Stimulated activated CD4-positive, alpha-beta T cell treated with anti-CD3 and anti-CD28 coated beads, Interleukin-15, amount 100 ng/mL, for 1 hour (primary cell): ENCODE measurements at places on chromosomes 11 and 22.

- DNase-seq = no peak
These were observed 125.7 kb downstream of the WT1 start for GRCh38 chr11:32309530-32310213.

DNA sequence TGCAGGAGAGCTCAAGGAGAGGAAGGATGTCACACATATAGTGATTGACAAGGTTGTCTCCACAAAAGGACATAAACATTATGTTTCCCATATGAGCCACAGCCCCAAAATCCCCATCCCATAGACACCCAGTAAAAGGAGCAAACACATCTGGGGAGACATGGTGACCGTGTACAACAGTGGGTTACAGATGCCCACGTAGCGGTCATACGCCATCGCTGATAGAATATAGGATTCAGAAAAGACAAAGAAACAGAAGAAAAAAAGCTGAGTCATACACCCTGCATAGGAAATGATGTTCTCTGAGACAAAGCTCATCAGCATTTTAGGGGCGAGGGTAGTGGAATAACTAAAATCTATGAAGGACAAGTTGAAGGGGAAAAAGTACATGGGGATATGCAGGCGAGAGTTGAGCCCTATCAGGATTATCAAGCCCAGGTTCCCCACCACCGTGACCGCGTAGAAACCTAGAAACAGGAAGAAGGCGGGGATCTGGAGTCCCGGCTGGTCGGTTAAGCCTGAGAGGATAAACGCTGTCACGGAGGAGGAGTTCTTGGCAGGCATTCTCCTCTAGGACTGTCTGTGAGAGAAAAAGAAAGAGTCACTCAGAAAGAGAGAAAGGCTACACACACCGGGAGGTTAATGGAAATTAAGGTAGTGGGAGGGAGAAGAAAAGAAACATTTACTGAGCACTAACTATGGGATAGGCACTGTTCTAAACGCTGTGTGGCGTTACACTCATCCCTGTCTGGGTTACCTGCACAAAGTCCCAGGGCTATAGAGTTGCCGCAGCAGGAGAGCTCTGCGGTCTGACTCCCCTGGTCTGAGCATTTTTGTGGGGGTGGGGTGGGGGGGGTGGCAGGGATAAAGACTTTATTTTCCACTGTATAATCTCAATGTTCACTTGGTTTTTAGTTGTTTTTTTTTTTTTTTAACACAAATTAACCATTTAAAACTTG is 36.1 kb upstream of the OR8B8 start:
- no peak for DNase-seq

DNA sequence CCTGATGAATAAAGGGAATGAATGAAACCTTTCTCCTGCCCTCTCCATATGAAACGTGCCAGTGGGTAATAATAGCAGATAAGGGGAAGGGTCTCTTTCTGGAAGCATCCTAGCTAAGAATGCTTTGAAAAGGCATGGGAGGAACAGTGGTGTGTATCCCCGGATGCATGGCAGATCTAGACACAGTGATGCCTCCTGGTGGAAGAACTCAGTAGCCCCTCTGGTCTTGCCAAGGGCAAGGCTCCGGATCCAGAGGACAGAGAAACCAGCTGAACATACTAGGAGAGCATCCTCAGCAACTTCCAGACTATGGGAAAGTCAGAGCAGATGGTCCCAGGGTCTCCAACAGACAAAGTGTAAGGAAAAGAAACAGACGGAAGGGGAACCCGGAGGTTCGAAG is 6.4 kb downstream of the BAIAP2L2 start:
- no peak for DNase-seq

DNA sequence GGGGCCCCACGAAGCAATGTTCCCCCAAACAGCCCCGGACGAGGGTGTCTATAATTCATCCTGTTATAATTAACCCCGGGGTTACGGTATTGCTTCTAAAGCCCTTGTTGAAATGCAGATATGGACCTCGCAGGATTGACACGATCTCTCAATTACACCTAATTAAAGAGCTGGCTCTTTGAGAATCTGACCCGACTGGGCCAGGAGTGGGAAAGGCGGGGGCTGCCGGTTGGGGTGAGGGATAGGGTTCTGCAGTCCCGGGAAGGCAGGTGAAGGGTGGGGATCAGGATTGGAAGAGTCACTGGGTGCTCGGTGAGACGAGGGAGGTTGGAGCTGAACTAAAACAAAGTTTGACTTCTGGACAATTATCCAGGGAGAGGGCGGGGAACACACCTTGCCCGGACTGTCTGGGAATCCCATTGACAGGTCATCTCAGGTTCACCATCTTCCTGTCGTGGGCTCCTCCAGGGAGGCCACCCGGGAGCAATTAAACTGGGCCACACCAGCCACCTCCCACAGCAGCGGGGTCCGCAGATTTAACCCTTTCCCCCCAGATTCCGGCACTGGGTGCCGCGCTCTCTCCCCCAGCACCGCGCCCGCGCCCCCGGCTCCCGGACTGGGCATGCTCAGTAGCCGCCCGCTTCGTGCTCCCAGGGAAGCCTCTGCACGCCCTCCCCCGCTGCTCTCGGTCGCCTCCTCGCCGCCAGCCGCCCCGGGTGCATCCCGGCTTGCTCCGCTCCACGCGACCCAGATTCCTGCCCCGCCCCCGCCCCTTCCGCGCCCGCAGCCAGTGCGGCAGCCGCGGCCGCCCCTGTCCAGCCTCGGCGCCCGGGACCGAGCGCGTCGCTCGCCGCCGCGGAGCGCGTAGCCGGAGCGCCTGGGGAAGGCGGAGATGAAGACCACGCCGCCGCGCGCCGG is at the start of gene ELMOD1:
Gene ELMOD1, plus strand, starts transcription at position 688 of the 918 bp plus-strand sequence. CDS start 27,043 bp downstream, outside the sequence.
- DNase-seq = no peak

GRCh38 chr11:95716266-95716665 is 73.3 kb downstream of the FAM76B start:
- DNase-seq = no peak

- no peak for DNase-seq
These were observed 22.3 kb downstream of the MRPL21 start for GRCh38 chr11:68881320-68881719.

- DNase-seq = no peak
These were observed 14.2 kb downstream of the MOB2 start for GRCh38 chr11:1472180-1473005.

DNA sequence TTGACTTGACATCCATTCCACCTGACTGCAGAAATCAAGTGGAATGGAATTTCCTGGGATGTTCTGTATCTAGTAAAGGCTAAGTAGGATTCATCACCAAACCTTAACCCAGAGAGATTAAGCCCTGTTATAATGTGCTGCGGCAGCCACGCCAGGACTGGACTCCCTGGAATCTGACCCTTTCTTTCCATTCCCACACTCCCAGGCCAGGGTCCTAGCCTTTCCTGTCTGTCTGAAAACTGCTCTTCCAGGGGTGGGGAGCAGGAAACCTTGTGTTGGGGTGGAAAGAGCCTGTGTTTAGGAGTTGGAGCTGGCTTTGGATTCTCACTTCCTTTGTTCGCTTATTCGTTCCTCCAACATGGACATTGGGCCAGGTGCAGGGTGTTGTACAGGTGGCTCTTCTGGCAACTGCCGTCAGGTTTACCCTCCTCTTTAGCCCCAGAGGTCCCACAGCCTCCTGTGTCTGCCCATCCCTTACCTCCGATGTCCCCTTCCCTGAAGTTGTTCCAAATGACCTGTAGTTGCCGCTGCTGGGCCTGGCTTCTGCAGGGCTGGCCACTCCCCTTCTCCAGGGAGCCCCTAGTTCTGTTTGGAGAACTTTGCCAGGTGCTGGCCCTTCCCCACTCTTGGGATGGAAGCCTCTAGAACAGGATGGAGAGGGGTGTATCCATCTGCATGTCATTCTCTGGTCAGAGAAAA is 20.5 kb upstream of the PARVB start:
- DNase-seq = no peak

DNA sequence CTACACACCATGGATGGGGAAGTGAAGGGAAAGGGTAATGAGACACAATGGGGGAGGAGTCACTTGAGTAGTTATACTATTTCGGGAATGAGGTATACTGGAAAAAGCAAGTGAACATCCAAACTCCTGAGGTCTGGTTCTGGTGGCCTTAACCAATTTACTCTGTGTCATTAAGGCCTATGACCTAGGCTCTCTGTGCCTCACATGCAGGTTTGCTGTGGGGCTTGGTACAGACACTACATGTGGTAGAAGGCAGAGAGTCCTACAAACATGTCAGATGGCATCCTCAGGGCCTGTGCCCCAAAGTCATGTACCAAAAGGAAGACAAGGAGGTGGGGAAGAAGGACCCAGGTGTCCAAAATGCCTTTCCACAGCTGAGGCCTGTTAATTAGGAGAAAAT is 98.9 kb downstream of the TRIM29 start:
- no peak for DNase-seq

DNA sequence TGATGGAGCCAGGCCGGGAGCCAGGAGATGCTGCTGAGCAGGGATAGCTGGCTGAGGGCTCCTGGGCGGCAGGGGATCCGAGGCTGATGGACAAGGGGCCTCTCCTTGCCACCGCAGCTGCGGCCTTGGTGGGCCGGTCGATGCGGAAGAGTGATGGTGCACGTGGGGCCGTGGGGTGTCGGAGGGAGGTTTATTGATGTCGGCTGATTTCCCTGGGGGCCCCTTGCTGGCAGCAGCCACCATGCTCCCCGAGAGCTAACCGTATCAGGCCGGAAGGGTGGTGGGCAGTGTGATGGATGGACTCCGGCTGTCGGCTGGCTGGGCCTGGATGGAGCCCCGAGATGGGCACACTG is 31.0 kb upstream of the CCDC188 start:
- DNase-seq = no peak

DNA sequence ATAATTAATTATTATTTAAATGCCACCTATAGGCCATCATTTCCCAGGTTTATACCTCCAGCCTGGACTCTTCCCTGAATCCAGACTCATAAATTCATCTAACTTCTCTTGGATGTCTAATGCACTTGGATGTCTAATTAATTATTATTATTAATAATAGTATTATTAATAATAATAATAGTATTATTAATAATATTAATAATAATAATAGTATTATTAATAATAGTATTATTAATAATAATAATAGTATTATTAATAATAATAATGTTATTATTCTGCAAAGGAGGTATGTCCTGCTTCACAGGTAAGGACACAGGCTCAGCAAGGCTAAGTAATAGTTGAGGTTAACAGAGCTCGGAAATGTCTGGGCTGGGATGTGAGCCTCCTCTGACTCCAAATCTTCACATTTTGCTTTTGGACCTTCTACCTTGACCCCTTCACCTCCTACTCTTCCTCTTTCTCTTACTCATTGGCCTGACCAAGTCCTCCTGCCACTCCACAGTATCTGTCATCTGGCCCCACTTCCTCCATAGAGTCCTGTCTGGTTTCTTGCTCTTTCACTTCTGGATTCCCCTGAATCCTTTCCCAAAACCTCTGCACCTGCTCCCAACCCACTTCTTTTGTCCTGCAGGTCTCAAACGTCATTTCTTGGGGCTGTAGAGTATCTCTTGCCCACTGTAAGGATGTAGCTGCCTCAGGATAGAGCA is 8.0 kb downstream of the RIBC2 start:
- no peak for DNase-seq

GRCh38 chr11:61632096-61632495 is 48.1 kb upstream of the DAGLA start:
- no peak for DNase-seq

DNA sequence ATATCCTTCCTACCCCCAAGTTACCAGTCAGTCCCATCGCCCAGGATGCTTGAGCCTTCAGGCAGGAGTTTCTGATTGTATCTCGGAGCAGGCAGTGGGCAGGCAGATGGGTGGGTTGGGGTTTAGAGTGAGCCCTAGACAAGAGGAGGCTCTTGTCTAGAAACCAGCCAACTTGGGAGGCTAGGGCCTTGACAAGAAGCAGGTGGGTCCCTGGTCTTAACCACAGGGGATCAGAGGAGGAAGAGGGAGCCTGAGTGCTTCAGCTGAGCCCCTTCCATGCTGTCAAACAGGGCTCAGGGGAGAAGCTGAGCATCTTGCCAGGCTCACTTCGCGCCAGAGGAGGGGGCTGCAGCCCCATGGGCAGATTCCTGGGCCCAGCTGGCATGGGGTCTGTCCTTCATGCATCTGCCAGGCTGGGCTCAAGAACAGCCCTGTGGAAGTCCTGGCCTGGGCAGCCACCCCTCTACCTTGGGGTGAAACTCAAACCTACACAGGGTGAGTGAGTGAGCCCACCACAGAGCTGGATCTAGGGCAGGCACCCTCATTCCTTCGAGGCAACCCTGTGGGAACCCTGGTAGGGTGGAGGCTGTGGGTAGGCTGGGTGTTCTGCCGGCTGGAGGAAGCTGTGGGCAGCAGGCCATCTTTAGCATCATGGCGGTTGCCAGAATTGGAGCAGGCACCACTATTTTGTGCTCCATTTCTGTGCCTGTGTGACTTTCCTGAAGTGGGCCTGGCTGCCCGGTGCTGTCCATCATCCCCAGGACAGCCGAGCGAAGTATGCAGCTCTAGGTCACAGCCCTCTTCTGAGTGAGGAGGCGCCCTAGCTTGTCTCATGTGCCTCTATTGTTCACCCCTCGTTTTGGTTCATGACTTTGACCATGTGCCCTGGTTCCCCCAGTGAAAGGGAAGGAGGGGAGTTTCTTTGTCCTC is 108.1 kb downstream of the MORC2 start:
- DNase-seq = no peak

DNA sequence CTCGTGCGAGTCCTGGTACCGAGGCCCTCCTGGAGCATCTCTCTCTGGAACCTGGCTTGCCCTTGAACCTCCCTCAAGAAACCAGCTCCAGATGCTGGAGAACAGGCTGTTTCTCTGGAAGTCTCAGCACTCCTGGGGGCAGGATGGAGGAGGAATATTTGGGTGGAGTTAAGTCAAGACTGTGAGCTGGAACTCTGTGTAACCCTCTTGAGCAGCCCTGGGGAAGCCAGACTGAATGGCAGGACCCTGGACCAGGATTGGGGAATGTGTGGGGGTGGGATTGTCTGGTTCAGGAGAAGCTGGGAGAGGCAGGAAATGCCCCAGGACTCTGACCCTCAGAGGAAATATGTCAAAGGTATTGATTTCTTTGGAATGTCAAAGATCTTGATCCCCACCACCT is 7.7 kb downstream of the CREB3L1 start:
- DNase-seq = no peak

GRCh38 chr11:93492464-93493251 is 50.5 kb downstream of the SMCO4 start:
- DNase-seq = no peak

- DNase-seq = no peak
These were observed 668 bp upstream of the CHST1 start for GRCh38 chr11:45665933-45666647.

GRCh38 chr11:36266767-36267166 is 22.5 kb downstream of the COMMD9 start:
- no peak for DNase-seq

DNA sequence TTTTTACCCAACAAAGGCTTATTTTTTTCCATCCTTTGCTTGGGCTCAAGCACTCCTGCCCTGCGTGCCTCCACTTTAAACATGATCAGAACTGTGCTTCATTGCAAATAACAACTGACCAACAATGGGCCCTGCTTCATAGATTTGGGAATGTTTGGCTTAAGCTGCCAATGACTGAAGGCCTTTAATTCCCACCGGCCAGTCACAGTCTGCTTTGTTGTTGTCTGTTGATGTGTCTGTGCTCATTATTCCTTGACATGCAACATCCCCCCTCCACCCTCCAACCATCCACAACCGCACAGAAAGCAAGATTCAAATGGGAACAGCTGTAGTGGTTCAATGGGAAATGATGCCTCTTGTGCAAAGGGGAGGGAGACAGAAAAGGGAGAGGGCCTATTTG is 23.0 kb downstream of the PAX6 start:
- DNase-seq = no peak
